ENCODE measurements at places on chromosomes 13 and 19. TPM values are rescaled to one million over a fixed set of nuclear protein-coding genes. Genes with fewer than 3 reads are reported as not detected.

DNA sequence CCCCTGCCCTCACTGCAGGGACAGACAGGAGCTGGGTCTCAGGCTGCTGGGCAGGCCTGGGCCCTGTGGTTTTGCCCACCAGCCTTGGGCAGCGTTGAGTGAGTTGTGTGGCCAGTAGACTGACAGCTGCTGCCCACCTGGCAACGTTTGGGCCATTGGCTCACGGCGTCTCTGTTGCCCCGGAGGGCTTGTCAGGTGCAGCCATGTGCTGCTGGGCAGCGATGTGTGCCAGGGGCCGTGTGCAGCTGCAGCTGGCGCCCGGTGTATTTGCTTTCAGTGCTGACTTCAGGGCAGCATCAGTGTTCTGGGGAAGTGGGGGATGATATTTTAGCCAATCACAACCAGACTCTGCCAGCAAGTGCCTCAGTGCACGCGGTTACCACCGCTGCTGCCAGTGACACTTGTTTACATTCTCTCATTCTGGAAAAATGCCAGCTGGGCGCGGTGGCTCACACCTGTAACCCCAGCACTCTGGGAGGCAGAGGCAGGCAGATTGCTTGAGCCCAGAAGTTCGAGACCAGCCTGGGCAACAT lies 10.6 kb downstream of the FZR1 start:
- no peak for DNase-seq

DNA sequence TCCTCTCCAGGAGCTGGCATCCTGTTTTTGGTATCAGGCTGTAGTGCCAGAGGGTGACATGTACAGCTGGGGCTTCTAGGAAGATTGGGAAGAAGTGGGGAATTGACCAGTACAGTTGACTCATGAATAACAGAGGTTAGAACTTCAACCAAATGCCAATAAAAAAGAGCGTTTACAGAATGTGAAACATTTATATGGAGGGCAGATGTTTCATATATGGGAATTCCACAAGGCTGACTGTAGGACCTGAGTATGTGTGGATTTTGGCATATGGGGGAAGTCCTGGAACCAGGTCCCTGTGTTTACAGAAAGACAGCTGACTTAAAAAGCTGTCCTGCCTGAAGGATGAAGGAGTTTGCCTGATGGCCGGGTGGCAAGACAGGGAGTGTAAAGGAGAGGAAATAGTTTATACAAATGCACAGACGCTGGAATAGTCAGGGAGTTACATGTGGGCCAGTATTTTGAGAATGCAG lies 5.2 kb downstream of the CHAMP1 start:
- DNase-seq = no peak

GRCh38 chr19:5623397-5624017 lies 624 bp downstream of the SAFB start:
- no peak for DNase-seq

Gene NRTN
- total RNA-seq = 4.6 TPM

All from H9 (cell line).